ENCODE measurements at places on chromosomes 4 and X.

DNA sequence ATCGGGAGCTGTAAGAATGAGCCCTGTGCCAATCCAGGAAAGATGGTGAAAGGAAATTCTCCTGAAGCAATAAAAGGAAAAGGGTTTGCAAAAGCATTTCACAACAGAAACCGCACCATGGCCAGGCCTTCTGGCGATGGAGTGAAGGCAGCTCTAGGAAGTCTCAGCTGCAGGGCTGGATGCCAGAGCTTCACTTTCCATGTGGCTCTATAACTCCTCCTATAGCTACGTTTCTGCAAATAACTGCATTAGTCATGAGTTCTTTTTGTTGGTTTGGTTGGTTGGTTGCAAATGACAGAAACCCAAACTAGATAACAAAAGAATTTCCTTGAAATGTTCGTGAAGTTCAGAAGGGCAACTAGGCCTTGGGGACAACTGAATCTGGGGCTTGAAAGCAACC is 84.6 kb downstream of the RELL1 start:
- no peak for DNase-seq

GRCh38 chr4:98411731-98412130 is 150.5 kb downstream of the RAP1GDS1 start:
- DNase-seq, result no peak

- no peak for DNase-seq
Observed at GRCh38 chr4:159175989-159176375, 73.1 kb downstream of the RAPGEF2 start.

DNA sequence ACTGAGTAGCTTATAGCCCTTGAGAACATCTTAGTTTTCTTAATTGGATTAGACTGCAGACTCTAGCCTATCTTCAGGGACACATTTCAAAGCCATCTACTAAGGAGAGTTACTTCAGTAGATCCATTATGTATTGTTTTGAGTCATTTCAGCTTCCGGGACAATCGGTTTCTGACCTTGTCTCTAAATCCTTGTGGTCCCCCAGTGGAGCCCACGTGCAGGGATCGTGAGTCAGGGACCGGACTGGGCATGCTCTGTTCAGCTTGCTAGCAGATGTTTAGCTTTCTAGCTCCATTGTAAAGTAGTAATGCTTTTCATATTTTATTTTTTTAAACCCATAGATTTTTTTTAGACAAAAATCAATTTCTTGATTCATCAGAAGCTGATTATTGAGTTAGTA is 211.9 kb upstream of the PRPS2 start:
- DNase-seq, result no peak

DNA sequence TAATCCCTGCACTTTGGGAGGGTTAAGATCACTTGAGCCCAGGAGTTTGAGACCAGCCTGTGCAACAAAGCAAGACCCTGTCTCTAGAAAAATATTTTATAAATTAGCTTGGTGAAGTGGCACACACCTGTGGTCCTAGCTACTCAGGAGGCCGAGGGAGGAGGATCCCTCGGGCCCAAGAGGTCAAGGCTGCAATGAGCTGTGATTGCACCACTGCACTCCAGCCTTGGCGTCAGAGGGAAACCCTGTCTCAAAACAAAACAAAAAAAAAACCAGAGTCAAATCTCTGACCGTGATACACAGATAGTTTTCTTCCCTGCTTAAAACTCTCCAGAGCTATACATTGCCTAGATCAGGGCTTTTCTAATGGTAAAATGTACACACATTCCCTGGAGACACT is 53.5 kb downstream of the CHST7 start:
- DNase-seq, result no peak

DNA sequence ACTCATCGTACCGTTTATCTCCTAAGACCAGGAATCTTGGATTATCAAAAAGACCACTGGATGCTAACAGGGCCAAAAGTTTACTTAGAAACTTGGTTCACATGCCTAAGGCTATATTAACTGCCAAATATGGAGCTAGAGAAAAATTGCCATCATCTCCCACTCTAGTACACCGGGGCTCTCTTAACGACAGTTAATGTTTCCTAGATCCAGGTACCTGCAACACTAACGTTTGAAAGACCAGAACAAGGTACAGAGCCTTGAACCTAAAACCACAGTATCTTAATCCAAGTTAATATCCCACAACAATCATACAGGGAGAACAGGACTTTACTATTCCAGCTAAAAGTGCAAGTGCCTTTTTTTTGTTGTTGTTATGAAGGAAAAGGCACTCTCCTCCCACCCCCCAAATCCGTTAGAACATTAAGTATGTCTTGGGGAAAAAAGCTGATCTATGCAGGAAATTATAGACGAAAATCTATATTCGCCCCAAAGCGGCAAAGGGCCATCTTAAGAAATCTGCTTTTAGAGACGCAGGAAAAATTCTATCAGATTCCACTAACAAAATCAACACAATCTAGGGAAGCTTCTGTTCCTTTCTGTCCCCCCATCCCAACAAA is 1.3 kb downstream of the G3BP2 start:
- DNase-seq, result no peak

- no peak for DNase-seq
Observed at GRCh38 chr4:149095811-149096210, 653.6 kb upstream of the NR3C2 start.
